ENCODE measurements at places on chromosomes 5 and 9. TPM values are rescaled to one million over a fixed set of nuclear protein-coding genes. Genes with fewer than 3 reads are reported as not detected.

The SCGB3A2 gene
- total RNA-seq: not detected

The TBC1D13 gene
- total RNA-seq: 14.0 TPM

The ANKRD34B gene
- not detected for total RNA-seq

The FAM169A gene
- total RNA-seq: 6.1 TPM

The TAF11L11 gene
- total RNA-seq: not detected

The DDX4 gene
- not detected for total RNA-seq

The C9orf50 gene
- not detected for total RNA-seq

The CYLC2 gene
- total RNA-seq: not detected

The SERF1A gene
- total RNA-seq: 4.3 TPM

The FAM219A gene
- 9.7 TPM for total RNA-seq

The ZDHHC11B gene
- 0.61 TPM for total RNA-seq

The NIPAL4 gene
- 3.5 TPM for total RNA-seq

The PCDHB16 gene
- total RNA-seq: not detected

The RNF180 gene
- total RNA-seq: not detected
